Placental pericyte (primary cell): ENCODE measurements at places on chromosomes 1 and 21. TPM values are rescaled to one million over a fixed set of nuclear protein-coding genes. Genes with fewer than 3 reads are reported as not detected.

Gene MAP1LC3C
- 0.14 and 0.22 TPM in 2 replicates for total RNA-seq

Gene CASZ1
- 0.14 and 0.22 TPM in 2 replicates for total RNA-seq

Gene DNAJC6
- 2.4 and 7.2 TPM in 2 replicates for total RNA-seq

Gene E2F2
- total RNA-seq: under 0.01 and 2.7 TPM in 2 replicates

Gene CDCA8
- 0.44 and 34.8 TPM in 2 replicates for total RNA-seq

Gene ETV3L
- total RNA-seq: not detected in 2 replicates

Gene DISP3
- total RNA-seq: under 0.01 TPM in 1 of 2 replicates, not detected in the other

Gene SERTAD4
- 0.22 and 0.72 TPM in 2 replicates for total RNA-seq

Gene SLC35F3
- total RNA-seq: 1.9 TPM in 1 of 2 replicates, not detected in the other
